CD4-positive, alpha-beta memory T cell (primary cell): ENCODE measurements at places on chromosomes 7 and 10. TPM values are rescaled to one million over a fixed set of nuclear protein-coding genes. Genes with fewer than 3 reads are reported as not detected.

Gene DPYSL4
- total RNA-seq, result 1.8 TPM

Gene THSD7A
- total RNA-seq, result not detected

Gene GBX1
- not detected for total RNA-seq

- no peaks in the 10 kb centered on the region for H3K4me1 ChIP-seq
- no peaks in the 10 kb centered on the region for H3K36me3 ChIP-seq
- H3K4me3 ChIP-seq, result no peak overlapping the region
- H3K27me3 ChIP-seq, result no peaks in the 10 kb centered on the region
- no peak overlapping the region for H3K27ac ChIP-seq
Observed at GRCh38 chr7:70752794-70753241, 379.1 kb upstream of the GALNT17 start.

- H3K27ac ChIP-seq, result peak overlapping the region; percentile 54
- H3K36me3 ChIP-seq, result no peaks in the 10 kb centered on the region
- no peaks in the 10 kb centered on the region for H3K27me3 ChIP-seq
- peaks cover 6% of the 10 kb centered on the region for H3K4me1 ChIP-seq
Observed at GRCh38 chr7:149422162-149422913, 38.5 kb downstream of the ZNF777 start.
